ENCODE measurements at places on chromosomes 16 and 17.

GRCh38 chr17:82841921-82842596, 2.2 kb upstream of the ZNF750 start:
- no peak for DNase-seq

- no peak for DNase-seq
Observed at GRCh38 chr17:4527566-4528125, 27.5 kb downstream of the MYBBP1A start.

GRCh38 chr16:75112734-75113491, 3.7 kb downstream of the LDHD start:
- DNase-seq: no peak

GRCh38 chr17:64174686-64175456, 44.9 kb upstream of the ERN1 start:
- no peak for DNase-seq

DNA sequence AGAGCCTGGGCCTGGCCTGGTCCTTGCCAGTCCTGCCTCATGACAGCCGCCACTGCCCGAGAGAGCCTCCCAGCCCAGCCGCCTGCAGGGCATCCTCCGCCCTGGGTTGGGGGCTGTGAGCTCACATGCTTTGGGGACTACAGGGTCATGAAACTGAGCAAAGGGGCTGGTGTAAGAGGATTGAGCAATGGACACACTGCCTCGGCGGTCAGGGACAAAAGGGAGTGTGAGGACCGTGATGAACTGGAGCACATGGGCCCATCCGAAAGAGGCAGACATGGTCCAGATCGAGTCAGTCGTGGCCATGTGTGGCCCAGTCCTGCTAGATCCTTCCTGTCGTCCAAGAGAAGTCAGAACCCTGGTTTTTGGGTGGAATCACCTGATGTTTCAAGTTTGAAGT, 52.3 kb downstream of the GSG1L start:
- no peak for DNase-seq

- DNase-seq: no peak
Observed at GRCh38 chr17:54494721-54495715, 405.6 kb upstream of the TOM1L1 start.

DNA sequence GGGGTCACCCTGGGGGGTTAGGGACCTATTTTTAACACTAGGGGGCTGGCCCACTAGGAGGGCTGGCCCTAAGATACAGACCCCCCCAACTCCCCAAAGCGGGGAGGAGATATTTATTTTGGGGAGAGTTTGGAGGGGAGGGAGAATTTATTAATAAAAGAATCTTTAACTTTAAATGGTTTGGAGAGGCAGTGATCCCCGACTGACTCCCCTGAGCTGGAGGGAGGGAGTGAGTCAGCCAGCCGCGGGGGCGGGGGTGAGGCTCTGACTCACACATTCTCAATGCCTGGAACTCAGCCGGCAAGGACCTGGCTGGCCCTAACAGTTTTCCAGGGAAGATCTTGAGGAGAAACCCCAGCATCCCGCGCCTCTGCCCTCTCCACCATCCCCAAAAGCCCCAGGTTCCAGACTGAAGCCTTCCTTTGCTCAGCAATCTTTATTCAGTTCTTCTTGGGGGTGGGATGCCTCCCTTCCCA, 1.5 kb downstream of the HCFC1R1 start:
- peak; percentile 87 for DNase-seq

GRCh38 chr17:56064506-56064905, 88.8 kb upstream of the ANKFN1 start:
- no peak for DNase-seq

DNA sequence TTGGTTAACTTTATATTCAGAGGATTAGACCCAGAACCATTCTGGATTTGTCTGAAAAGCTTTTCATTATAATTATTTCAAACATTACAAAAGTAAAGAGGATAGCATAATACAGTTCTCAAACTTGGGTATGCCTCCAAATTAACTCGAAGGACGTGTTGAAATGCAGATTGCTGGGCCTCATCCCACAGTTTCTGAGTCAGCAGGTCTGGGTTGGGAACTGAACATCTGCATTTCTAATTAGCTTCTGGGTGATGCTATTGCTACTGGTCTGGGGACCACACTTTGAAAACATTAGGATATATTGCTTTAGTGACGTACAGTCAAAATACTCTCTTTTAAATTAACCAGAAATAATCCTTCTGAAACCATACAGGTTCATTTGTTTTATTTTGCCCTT, 10.0 kb downstream of the TPPP3 start:
- DNase-seq: no peak

DNA sequence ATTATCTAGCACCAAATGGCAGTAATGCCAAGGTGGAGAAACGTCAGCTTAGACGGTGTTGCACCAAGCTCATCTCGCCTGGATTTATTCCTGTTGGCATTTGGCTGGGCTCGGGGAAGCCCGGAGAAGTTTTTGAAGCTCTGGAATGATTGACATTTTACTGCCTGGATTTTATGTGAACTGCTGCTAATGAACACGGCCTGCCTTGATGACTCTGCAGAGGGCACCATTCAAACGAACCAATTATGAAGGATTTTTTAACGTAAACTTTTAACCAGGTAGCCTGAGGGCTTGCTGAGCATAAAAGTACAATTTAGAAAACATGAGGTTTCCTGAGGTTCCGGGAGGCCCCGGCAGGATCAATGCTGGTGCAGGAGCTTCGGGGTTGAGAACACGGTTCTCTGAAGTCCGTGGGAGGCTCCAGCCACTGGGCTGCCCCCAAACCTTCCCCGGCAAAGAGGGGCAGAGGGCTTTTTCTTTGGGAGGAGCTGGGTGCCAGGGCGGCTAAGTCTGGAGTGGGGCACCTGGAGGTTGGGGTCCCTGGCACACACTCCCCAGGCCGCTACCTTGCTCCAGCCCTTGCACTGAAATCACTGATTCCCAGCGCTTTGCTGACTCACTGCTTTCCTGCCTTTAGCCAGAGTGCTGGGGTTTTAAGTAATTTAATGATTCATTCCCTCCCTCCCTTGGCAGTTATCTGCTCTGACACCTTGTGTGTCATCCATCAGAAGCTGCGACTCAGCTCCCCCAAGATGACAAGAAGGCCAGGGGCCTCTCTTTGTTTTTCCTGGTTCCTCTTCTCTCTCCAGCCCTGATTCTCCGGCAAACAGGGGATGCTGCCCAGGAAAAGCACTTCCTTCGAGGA, 161.2 kb upstream of the IRX3 start:
- DNase-seq: no peak

GRCh38 chr16:78284326-78284725, 184.9 kb downstream of the WWOX start:
- DNase-seq: no peak

- no peak for DNase-seq
Observed at GRCh38 chr17:81218459-81218858, 4.3 kb downstream of the CEP131 start.

DNA sequence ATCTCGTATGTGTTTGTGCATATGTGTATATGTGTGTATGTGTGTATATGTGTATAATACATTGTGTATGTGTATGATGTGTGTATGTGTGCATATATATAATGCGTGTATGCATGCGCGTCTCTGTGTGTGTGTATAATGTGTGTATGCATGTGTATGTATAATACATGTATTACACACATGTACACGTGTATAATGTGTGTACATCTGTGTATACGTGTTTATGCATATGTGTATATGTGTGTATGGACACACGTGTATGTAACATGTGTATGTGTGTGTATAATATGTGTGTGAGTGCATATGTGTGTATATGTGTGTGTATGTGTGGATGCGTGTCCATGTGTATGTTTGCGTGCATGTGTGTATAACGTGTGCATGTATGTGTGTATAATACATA, 433.7 kb upstream of the RBFOX1 start:
- no peak for DNase-seq

DNA sequence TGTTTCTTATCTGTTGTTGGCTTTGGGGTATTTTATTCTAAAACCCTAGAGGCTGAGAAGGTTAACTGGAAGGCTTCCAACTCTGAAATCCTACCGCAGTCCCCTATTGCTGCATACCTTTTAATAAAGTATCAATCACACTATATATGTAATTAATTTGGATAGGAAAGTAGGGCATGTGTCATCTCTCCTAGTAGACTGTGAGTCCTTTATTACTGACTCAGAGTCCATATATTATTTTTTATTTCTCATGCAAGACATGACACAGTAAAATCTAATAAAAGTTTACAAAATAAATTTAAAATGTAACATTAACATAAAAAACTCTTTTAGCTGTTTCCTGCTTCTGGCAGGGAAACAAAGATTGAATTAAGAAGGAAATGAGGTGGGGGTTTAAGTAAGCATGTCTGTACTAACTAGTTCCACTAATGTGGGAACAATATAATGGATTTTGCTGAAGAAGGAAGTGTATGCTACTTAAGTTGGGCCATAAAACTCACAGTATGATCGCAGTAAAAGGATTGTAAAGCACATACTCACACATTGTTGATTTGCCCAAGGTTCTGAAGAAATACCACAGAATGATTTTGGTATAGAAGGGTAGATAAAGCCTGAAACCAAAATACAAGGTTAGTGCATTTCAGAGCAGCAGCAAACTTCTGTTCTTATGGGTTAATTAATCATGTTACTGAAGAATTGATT, 97.6 kb upstream of the HLF start:
- no peak for DNase-seq

DNA sequence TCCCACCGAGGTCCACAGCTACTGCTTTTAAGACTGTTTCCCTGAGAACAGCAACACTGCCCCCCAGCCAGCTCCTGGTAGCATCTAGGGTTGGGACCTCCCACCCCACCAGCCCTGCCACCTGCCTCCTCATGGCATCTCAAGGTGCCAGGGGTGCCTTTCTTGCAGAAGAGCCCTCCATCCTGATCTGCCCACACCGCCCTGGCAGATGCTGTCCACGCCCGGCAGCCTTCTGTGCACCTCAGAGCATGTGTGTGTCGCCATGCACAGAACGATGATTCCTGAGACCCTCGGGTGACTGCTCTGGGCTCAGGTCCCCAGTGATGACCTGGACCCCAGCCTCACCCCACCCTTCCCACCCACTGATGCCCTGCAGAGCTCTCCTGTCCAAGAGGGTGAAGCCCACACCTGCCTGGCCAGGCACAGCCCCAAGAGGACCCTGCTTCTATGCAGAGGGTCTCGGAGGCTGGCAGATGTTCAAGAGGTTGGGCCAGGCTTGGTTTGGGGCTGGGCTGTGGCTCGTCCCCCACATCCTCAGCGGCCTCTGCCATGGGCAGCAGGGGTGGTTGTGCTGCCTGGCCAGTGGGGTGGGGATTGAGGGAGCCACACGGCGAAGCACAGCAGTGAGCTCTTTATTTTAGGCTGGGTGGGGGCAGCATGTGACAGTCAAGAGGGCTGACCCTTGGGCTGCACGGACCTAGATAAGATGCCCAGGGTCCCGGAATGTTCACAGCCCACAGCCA, 5.2 kb upstream of the SPATA2L start:
- DNase-seq: no peak

DNA sequence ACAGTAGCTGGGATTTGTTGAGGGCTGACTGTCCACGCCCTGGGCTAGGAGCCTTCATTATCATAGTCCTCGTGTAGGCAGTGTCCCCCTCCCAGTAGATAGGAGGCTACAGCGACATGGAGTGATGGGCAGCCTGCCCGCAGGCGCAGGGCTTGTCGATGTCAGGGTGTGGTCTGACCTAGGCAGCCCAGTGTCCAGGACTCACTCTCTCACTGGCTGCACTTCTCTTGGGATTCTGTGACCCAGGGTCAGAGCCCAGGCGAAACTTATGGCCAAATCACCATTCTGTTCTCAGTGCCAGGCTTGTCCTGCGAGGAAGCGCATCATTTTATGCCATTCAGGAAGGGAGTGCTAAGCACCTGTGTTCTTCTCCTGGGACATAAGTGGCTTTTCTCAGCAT, 32.6 kb downstream of the SHISA6 start:
- DNase-seq: no peak

- no peak for DNase-seq
Observed at GRCh38 chr16:84592718-84593117, 25.2 kb downstream of the COTL1 start.

DNA sequence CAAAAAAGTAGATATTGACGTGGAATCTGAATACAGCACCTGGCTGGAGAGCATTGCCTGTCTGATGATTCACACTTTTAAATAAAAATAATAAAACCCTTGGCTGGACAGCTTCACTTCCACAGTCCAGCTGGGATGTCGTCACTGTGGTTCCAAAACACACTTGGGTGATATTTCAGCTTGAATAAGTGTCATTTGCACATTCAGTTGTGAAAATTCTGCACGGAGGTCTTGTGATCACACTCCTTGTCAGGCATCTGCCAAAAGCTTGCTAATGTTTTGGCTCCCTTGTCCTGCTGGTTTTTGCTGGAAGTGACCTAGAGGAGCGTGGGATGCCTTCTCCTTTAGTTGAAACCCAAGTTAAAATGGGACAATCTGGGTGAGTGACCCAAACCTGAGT, 60.7 kb downstream of the PCTP start:
- DNase-seq: no peak

DNA sequence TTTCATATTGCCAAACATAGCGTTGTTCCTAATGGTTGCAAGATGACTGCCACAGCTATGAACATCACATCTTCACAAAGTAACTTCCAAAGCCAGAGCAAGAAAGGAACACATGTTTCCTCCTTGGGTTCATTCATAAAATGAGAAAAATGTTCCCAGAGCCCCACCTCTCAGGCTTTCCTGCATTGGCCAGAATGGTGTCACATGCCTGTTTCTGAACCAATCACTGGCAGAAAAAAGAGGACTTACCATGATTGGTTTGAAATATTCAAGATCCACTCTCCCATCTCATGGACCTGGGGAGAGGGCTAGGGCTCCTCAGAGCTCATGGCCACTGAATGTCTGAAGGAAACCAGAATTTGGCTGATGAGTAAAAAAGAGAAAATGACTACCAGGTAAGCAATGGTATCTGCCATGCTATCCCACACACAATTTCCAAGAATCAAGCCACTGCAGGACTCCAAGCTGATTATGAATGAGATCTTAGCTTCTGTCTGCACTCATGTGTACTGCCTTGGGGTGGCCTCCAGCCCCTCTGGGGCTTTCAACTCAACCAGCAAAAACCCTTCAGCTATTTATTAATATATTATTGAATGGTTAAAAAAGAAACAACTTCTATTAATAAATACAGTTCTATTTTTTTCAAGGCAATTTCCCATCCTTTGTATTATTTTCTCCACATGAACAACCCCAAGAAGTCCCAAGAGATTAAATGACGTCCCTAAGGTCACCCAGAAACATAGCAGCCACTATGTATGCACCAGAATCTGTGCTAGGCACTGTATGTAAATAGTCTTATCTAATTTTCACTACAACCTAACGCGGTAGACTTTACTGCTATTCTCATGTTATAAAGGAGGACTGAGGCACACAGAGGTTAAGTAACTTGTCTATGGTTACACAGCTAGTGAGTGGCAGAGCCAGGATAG, 61.4 kb upstream of the TMC5 start:
- DNase-seq: no peak

- no peak for DNase-seq
Observed at GRCh38 chr17:45870342-45870974, 23.9 kb upstream of the MAPT start.

DNA sequence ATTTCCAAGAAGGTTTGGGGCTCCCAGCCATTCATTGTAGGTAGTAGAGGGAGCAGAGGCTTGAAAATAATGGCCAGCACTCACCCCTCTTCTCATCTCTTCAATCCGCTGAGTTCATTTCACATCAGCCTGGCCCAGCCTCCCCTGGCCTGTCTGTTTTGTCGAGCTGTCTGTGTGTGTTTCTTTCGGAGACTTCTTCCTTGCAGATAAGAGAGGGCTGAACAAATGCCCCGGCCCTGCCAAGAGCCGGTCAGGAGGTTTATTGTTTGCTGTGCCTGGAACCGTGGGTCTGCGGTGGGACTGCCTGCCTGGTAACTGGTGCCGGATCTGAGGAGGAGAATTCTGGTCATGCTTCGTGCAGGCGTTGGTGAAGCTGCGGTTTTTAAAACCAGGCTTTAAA, 3.4 kb downstream of the VPS4A start:
- DNase-seq: no peak

Data from CD8-positive, alpha-beta T cell (primary cell).